ENCODE measurements at places on chromosomes 6 and 20.

GRCh38 chr6:5287205-5287965, 26.1 kb downstream of the FARS2 start:
- DNase-seq = peak; percentile 77

DNA sequence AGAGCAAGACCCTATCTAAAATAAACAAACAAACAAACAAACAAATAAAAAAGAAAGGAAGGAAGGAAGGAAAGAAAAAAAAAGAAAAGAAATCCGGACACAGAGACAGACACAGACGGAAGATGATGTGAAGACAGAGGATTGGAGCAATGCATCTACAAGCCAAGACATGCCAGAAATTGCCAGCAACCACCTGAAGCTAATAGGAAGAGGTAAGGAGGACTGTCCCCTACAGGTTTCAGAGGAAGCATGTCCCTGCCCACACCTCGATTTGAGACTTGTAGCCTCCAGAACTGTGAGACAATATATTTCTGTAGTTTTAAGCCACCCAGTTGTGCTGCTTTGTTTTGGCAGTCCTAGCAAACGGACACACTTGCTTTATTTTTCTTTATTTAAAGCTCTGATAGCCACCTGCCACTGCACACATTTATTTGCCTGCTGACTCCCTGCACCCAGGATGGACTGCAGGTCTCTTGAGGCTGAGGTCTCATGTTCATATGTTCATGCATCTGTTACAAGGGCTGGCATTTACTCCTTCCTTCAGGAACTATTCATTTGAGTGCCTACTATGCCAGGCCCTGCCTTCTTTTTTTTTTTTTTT, 20.7 kb upstream of the ZMYND8 start:
- no peak for DNase-seq

- DNase-seq = no peak
Measured at GRCh38 chr20:14918976-14919375, 581.6 kb upstream of the FLRT3 start.

DNA sequence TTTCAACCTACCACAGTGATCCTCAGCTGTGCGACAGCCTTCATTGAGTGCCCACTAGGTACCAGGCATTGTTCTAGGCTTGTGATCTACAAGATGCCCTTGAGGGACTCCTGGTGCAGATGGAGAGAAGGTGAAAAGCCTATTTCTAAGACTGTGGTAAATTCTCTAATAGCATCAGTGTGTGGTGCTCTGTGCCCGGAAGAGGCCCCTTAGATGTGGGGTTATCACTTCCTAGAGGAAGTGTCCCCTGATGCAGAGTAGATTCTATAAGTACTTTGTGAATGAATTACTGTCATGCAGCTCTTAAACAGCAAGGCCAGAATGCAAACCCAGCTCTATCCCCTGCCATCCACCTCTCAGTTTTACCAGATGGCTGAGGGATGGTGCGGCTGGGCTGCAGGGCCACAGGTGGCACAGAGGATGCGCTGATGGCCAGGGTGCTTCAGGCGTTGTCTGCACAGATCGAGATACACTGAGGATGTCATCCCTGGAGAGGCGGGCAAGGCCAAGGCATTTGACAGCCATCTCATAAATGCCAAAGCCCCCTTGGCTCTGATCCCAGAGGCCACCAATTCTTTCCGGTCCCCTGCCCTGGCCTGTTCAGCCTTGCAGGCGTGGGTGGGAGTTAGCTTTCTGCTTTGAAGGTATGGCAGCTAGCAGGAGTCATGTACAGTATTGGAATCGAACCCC, 96.7 kb downstream of the TOX2 start:
- no peak for DNase-seq

DNA sequence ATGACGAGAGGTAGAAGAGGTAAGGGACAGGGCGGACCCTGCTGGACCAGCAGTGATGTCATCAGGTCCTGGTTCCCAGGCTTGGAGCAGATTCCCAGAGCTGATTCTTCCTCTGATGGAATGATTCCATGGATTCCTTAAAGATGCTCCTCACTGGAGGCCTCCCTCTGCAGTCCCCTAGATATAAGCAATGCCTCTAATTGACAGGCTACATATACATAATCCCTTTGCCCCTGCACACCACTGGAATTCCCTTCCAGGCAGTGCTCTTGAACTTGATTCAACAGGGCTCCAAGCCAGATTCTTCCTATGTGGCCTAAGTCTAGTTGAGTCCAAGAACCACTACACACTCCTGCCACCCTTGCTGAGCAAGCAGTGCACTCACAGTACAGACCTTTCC, 52.3 kb upstream of the L3MBTL3 start:
- DNase-seq = no peak

DNA sequence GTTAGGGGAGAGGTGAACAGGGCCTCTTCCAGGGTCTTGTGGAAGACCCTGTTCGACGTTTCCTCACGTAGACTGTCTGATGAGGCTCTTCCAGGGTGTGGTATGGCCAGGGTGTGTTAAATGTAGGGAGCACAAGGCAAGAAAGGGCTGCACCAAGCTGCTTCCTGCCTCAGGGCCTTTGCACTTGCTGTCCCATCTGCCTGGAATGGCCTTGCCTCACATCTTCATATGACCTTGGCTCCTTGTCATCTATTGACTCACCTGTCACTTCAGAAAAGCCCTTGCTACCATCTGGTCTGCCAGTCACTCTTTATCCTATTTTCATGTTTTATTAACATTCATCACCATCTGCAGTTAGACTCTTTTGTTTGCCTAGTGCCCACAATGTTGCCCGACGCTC, 31.0 kb downstream of the E2F3 start:
- no peak for DNase-seq

DNA sequence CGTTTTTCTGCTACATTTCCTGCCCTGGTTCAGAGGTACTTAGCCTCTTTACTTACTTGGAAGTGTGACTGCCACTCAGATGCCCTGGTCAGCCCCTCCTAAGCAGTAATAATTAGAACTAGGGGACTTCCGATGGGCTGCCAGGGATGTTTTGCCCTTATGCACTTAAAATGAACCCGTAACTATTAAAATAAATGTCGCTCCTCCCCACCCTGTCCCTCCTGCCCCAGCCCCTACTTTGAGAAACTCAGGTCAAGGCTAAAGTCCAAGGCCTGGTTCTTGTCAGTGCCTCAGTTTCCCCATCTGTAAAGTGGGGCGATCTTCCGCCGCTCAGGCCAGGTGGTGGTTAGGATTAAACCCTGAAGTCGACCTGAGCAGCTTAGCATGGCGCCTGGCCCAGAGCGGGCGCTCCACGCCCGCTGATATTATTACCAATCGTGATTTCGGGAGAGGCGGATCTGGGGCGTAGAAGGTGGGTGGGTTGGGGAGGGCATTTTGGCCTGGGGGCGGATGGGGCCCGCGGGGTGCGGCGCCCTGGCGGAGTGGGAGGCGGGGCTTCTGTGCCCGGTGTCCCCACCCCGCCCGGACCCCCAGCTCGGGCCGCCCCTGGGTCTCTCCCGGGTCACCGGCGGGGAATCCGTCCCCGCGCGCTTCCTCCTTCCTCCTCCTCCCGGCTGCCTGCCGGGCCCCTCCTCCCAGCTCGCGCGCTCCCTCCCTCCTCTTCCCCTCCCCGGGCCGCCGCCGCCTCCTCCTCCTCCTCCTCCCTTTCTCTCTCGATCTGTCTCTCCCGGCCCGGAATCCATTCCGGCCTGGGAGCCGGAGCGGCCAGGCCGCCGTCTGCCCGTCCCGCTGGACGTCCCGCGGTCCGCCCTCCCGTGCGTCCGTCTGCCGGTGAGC, at the start of gene SRC:
Gene SRC (plus strand): TSS at position 802 of the 897 bp plus-strand sequence. CDS start 38,014 bp downstream, outside the sequence.
- peak; percentile 67 for DNase-seq

Data from HT1080 (cell line).